ENCODE measurements at places on chromosomes 3 and 15.

DNA sequence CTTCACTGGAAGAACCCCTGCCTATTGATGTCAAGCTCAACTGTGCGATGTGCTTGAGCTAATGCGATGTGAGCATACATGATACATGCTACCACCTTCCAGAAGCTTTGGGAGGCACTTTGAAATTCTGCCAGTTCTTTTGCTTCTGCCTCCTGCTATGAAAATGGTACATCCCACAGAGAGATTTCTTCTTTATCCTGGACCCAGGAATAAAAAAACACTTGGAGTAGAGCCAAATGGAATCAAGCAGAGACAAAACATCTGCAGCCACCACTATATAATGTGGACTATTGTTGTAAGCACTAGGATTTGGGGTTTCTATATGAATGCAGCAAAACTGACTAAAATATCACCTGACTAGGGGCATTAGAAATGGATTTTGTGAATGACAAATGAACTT is 119.9 kb upstream of the GAP43 start:
- DNase-seq = no peak

GRCh38 chr3:9397906-9398699 is 688 bp downstream of the SETD5 start:
- no peak for DNase-seq

DNA sequence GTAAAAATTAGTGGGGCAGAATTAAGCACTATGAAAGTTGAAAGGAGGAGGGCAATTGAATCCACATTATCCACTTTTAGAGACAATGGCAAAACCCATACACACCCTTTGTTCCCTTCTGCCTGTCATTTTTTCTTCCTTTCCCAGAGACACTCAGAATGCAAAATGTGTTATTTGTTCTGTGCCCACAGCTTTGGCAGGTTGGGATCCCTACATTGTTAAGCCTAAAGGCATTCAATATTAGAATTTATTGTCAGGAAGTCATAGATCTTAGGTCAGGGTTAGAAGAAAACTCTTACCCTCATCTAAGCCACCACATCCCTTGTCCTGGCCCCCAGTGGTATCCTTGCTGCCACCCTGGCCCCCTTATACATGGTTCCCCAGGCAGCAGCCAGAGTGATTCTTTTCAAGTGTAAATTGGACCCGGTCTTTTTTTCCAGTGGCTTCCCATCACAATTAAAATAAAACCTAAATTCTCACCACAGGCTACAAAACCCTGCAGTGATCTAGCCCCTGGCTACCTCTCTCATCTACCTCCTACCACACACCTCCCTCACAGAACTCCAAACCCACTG is 470.1 kb upstream of the ATP11B start:
- DNase-seq = no peak

- DNase-seq = no peak
Observed at GRCh38 chr15:68894208-68894607, 36.1 kb upstream of the SPESP1 start.
